ENCODE measurements at places on chromosomes 1 and 21.

DNA sequence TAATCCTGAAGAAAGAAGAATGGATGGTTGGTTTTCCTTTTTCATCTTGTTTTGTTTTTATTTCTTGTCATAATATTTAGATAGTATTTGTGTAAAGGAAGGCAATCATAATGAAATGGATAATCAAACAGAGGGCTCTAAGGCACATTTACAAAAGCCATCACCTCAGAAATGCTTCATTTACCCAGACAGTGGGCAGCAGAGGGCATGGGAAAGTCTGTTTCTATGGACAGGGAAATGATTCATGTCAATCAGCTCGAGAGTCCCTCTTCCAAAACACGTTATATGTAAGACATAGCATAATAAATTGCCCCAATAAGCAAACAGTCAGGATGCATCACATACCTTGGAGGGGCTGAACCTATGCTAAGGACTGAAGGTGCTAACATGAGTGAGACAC, 426.1 kb downstream of the PLPP3 start:
- DNase-seq: no peak

DNA sequence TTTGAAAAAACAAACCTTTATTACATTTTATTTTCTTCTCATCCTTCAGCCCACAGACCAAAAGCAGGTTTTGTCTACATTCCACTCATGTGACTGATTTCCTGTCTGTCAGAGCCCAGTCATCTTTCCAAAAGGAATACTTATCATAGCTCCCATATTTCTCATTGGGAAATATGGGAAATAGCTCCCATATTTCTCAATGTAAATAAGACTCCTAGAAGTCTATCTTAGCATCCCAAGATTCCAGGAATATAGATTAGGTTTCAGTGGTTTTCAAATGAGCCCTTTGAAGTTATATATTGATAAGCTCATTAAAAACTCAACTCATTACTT, 19.1 kb upstream of the NRDC start:
- no peak for DNase-seq

GRCh38 chr1:218772575-218772974, 401.1 kb upstream of the LYPLAL1 start:
- DNase-seq: no peak

- DNase-seq: no peak
Observed at GRCh38 chr1:63936276-63936675, 162.5 kb downstream of the ROR1 start.

GRCh38 chr1:214843281-214843680, 239.3 kb upstream of the KCNK2 start:
- no peak for DNase-seq

GRCh38 chr1:119116725-119117124, 23.7 kb downstream of the WARS2 start:
- DNase-seq: no peak

GRCh38 chr1:4147509-4147908, 247.4 kb upstream of the C1orf174 start:
- DNase-seq: no peak

All from vagina (tissue), 2 donors.